ENCODE measurements at places on chromosomes 4 and X.

GRCh38 chr4:38663801-38664705 is at the start of gene KLF3:
Gene KLF3 (plus strand): TSS chr4:38664199. CDS start chr4:38680626, 16,427 bp downstream.
- peak; percentile 94 for DNase-seq

DNA sequence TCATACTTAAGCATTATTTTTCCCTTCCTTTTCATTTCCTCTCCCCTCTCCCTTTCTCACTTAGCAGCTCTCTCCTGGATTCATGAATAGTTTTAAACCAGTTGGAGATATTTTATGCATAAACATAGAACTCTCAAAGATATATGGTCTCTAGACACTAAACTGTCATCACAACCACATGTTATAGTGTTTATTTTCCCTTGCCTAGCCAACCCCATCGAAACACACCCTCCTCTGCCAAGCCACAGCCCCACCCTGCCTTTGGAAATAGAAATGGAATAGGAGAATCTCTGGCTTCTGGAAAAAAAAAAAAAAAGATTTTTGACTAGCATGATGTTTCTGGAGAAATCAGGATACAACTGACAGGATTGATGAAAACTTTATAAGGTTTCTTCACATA is 64.8 kb upstream of the RBPJ start:
- DNase-seq, result no peak

- no peak for DNase-seq
Observed at GRCh38 chr4:663438-664428, 10.3 kb downstream of the ATP5ME start.

GRCh38 chr4:2281575-2282343 is 19.9 kb upstream of the MXD4 start:
- no peak for DNase-seq

DNA sequence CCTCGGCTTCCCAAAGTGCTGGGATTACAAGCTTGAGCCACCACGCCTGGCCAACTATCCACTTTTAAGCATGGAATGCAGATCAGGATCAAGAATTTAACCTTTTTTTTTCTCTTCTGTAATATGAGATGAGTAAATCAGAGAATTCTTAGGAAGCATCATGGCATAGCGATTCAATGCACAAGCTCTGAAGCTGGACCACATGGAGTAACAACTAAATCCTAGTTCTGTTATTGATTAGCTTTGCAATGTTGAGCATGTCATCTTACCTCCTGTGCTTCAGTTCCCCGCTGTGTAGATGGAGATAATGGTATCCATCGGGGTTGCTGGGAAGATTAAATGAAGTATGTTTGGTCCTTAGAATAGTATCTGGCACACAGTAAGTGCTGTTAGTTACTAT is 1.9 kb upstream of the SNX25 start:
- no peak for DNase-seq

DNA sequence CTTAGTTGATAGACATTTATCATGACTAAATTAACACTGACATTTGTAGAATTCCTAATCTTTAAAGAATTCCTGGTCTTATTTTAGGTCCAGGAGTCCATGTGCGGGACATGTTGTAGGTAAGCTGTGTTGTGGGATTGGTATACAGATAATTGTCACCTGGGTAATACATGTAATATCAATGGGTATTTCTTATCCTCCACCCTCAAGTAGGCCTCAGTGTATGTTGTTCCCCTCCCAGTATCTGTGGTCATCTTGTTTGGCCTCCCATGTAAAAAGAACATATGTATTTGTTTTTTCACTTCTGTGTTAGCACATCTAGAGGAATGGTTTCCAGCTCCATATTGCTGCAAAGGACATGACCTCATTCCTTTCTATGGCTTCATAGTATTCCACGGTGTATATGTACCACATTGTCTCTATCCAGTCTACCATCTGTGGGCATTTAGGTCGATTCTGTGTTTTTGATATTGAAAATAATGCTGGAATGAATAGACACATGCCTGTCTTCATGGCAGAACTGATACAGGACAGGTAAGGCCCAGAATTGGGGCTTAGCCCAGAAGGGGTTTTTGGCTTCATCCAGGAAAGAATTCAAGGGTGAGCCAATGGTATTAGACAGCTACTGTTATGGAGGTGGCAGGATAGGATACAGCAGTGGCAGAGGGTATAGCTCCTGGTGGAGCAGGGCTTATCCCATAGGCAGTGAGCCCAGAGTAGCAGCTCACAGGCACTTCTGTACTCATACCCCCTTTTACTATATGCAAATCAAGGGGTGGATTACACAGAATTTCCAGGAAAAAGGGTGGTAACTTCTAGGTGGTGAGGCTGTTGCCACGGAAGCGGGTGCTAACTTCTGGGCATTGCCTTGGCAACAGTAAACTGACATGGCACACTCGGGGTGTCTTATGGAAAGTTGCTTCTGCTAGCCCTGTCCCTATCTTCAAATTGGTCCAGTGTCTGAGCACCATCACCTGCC is 66.1 kb upstream of the WDR1 start:
- DNase-seq, result no peak

DNA sequence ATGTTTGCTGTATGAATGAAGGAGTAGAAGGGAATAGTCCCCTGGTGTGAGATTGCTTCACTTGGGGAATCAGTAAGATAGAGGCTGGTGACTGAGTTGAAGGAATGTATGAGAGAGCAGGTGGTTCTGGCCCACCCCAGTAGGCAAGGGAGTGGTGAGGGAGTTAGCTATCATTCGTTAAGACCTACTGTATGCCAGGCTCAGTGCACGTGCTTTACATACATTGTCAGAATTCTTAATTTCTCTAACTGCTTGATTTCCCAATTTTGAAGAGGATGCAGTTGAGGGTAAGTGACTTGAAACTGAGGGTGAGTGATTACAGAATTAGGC is 700 bp downstream of the VMA21 start:
- no peak for DNase-seq

GRCh38 chr4:4780729-4781244 is 78.7 kb upstream of the MSX1 start:
- no peak for DNase-seq

DNA sequence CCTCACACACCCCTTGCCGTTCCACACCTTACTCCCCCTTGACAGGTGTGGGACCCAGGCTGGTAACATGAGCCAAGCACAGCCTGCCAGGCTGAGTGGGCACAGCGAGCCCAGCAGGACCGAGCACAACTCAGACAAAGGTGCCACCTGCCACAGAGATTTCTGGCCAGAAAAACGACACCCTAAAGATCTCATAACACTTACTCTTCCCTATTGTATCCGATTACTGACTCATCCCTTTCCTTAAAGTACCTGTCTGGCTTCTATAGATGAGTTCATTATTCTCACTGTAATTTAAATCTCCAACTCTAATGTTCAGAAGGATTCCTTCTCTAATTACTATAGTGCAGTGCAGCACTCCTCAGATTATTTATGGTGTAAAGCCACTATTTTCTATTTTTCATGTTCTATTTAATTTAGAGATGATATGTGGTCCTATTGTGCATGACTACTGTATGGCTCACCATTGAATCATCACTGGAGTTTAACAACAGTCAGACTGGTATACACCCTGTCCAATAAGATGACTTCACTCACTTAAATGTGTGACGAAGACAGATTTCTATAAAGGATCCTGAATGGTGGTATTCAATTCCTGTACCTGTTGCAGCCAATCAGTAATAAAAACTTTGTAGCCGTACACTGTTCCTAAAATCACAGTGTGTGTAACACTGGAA is 7.6 kb upstream of the SYTL5 start:
- no peak for DNase-seq

DNA sequence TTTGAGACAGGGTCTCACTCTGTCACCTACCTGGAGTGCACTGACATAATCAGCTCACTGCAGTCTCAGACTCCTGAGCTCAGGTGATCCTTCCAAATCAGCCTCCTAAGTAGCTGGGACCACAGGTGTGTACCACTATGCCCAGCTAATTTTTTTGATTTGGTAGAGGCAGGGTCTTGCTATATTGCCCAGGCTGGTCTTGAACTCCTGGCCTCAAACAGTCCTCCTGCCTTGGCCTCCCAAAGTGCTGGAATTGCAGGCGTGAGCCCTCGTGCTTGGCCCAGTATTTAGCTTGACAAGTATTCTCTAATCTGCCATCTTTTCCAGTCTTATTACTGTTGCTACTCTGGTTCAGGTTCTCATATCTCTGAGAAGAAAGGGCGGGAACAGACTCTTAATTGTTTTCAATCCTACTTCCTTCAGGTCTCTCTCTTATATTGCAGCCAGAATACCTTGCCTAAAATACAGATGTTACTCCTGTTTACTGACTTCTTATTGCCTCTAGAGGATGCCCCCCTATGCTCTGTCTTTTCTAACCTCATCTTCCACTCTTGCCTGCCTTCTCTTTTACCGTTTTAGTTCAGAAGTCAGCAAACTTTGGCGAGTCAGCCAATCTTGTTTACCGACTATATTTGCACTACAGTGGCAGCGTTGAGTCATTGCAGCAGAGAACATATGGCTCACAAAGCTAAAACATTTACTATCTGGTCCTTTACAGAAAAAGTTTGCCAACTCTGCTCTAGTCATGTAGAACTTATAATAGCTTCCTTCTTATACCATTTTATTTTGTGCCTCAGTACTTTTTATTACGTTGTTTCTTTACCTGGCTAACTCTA is 19.0 kb downstream of the MRPL1 start:
- no peak for DNase-seq

- DNase-seq, result peak; percentile 57
Observed at GRCh38 chrX:150898343-150899190, at the start of gene CD99L2. Gene CD99L2 (minus strand): TSS chrX:150898668. CDS start chrX:150898588, 80 bp downstream.

DNA sequence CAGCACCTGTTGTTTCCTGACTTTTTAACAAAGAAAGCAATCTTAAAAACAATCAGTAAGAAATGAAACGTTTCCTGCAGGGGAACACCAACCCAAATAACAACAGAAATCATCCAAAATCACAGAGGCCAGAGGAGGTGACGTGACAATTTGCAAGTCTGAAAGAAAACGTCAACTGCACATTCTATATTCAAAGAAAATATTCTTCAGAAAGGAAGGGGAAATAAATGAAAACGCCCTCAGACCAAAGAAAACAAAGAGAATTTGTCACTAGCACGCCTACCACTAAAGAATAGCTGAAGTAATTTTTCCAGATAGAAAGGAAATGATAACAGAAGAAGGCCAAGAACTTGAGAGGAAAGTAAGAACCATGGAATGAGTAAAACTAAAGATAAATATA is 74.4 kb downstream of the CASP3 start:
- no peak for DNase-seq

DNA sequence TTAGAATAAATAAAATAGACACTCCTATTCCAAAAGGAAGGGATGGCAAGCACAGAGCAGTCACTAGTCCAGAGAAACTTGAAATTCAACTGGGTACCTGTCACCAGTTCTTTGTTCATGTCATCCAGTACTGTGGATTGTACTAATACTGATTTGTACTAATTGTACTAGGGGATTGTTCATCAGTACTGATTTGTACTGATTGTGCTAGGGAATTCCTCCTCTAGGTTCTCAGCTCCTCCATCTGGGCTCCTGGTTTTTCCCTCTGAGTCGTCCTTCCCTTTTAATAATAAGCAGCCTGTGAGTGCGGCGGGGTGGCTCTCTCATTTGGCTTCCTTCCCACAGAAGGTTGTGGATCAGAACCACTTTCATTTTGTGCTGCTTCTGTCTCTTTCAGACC is 31.0 kb upstream of the SOD3 start:
- DNase-seq, result no peak

DNA sequence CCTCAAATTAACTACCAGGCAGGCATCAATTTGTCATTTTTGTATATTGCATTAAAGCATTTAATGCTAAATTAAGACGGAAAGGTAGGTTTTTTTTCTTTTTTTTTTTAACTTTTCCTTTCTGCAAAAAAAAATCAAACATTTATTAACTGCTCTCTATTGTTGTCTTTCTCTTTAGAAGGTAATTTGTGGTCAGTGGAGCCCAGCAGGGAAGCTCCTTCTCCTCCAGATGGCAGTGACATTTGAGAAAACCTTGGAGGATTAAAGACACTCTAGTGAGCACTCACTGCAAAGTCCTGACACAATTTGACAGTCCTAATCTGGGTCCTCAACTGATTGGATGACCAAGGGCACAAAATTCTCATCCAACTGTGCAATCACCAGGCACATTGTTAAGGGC is 102.4 kb downstream of the SLIT2 start:
- no peak for DNase-seq
